ENCODE measurements at places on chromosomes 13 and 19.

DNA sequence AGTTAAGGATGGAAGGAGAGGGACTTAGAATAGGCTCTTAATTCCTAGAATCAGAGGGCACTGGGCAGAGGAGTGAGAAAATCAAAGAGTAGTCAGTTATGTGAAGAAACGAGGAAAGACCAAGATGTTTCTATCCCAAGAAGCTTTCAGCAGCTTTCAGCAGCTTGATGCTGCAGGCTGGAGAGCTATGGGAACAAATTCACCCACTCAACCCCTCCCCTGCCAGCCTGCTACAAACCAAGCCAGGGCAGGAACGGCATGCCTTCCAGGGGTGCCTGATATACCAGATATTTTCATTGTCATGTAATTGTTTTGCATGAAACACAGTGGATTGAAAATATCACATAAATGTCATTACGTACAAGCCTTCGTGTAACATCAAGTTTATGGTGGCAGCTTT is 262.2 kb downstream of the FGF14 start:
- DNase-seq, result no peak

- DNase-seq, result peak; percentile 70
Measured at GRCh38 chr13:44758630-44759383, 182.7 kb upstream of the TSC22D1 start.

GRCh38 chr19:49875857-49876421 is 1.2 kb downstream of the AKT1S1 start:
- DNase-seq, result peak; percentile 66

GRCh38 chr13:99813336-99814095 is 158.1 kb downstream of the ZIC5 start:
- no peak for DNase-seq

- peak; percentile 62 for DNase-seq
Measured at GRCh38 chr19:4916292-4917082, 7.2 kb downstream of the UHRF1 start.

GRCh38 chr13:21445759-21446158 is 13.3 kb downstream of the ZDHHC20 start:
- DNase-seq, result no peak

GRCh38 chr13:37364956-37365355 is 233.6 kb downstream of the POSTN start:
- DNase-seq, result no peak

GRCh38 chr13:53060840-53061490 is 32.4 kb downstream of the OLFM4 start:
- DNase-seq, result no peak

Data from activated CD4-positive, alpha-beta T cell treated with anti-CD3 and anti-CD28 coated beads for 36 hours (primary cell).